ENCODE measurements at places on chromosomes 6 and 20. TPM values are rescaled to one million over a fixed set of nuclear protein-coding genes. Genes with fewer than 3 reads are reported as not detected.

PGC gene
- not detected for total RNA-seq

TPD52L1 gene
- total RNA-seq: 7.2 TPM

NMBR gene
- total RNA-seq: under 0.01 TPM

LGSN gene
- not detected for total RNA-seq

TFAP2D gene
- total RNA-seq: not detected

SLC22A2 gene
- total RNA-seq: not detected

CYP39A1 gene
- total RNA-seq: 0.33 TPM

CRYBG1 gene
- total RNA-seq: 34.6 TPM

GMPR gene
- 17.6 TPM for total RNA-seq

TMEM14A gene
- total RNA-seq: 21.3 TPM

ZSCAN9 gene
- total RNA-seq: 20.6 TPM

HLA-DPA1 gene
- 0.33 TPM for total RNA-seq

ZC3H12D gene
- total RNA-seq: not detected

COL19A1 gene
- not detected for total RNA-seq

ADAM33 gene
- total RNA-seq: under 0.01 TPM

SIRPA gene
- total RNA-seq: 23.6 TPM

RFX6 gene
- total RNA-seq: not detected

DUSP15 gene
- 0.65 TPM for total RNA-seq

PRR18 gene
- not detected for total RNA-seq

CITED2 gene
- 107 TPM for total RNA-seq

CGAS gene
- total RNA-seq: 3.3 TPM

TAP2 gene
- total RNA-seq: 18.3 TPM

RIPPLY2 gene
- not detected for total RNA-seq

C4A gene
- 0.96 TPM for total RNA-seq

RXRB gene
- 25.5 TPM for total RNA-seq

Data from vein endothelial cell (primary cell).